C1 segment of cervical spinal cord (tissue), 14 donors: ENCODE measurements at places on chromosomes 4 and X.

- no peak for DNase-seq
Measured at GRCh38 chr4:48991357-48991756, 5.3 kb downstream of the CWH43 start.

DNA sequence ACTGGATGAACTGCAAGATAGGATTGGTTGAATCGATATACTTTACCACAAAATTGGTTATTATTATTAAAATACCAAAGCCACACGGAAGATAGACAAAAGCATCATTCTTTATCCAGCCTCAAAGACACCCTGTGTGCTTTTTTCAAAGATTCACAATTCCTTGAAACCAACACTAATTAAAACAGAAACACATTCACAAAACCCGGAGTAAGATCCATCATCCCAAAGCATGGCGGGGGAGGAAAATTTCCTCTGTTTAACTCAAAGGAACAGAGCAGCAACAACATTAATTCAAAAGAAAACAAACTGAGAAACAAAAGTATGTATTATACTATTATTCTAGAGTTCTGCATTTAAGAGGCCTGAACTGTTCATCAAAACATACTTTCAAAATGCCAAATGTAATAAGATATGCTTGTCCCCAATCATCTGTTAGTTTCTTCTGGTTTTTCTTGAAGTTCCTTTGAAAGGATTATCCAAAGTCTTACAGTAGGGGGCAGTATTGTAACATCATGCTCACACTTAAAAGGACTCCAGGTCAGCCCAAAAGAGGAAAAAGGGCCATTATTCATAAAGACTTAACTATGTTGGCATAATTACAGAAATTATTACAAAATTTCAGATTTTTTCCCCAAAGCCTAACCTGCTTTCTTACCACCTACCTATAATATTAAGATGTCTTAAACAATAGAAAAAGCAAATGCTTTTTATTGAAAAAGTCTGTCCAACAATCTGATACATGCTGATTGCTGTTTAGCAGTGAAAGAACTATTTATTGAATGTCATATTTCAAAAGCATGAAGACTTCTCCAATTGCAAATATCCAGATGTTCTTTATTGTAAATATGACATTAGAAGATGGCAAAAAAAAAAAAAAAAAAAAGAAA, 168.7 kb downstream of the SCFD2 start:
- DNase-seq, result peak; percentile 5

DNA sequence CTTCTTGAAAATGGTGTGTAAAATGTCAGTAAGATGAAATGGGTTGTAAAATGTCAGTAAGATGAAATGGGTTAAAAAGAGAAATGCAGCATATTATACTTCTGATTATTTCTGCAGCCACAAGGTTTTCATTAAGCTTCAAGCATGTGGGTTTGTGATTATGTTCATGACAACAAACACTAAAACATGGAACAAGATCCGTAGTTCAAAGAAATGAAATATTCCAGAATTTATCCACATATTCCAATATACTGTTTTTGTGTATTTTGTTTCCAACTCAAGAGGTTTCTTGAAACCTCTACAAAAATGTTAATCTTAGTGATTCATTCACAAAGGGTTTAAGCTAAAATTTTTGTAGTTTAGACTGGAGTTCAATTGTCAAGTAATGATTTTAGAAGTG, 84.0 kb downstream of the ADAMTS3 start:
- DNase-seq, result no peak

DNA sequence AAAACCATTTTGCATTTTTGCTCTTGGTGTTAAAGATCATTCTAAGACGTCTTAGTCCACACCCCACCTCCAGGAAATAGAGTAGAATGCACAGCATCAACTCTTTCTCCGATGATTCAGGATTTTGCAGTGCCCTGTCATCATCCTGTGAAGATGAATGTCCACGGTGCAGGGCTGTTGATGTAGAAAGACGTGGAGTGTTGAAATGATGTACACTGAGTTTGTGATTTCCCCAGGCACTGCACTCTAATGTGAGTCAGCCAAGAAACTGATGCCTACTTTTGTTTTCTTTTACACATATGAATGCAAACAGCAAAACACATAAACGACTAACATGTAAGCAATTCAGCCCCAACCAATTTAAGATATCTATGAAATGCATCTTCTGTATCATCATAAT, 10.5 kb downstream of the LGI2 start:
- no peak for DNase-seq

- DNase-seq, result no peak
Measured at GRCh38 chr4:184715526-184715925, 18.4 kb downstream of the CENPU start.

DNA sequence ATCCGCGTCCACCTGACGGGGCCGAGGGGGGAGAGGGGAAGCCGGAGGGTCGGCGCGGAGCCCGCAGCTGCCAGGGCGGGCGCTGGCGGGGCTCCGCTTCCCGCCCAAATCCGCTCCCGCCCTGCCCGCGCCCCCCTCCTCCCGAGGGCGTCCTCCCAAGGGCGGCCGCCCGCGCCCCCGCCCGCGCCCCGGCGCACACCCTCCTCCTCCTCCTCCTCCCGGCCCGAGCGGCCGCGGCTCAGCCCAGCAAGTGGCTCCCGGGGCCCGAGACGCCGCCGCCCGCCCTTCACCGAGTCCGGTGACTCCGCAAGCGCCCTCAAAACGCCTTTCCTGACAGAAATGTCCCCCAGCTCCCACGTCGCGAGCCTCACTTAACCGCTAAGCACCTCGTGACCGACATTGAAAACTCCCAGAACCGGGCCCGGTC, 487 bp downstream of the HMGB2 start:
- DNase-seq, result peak; percentile 80

DNA sequence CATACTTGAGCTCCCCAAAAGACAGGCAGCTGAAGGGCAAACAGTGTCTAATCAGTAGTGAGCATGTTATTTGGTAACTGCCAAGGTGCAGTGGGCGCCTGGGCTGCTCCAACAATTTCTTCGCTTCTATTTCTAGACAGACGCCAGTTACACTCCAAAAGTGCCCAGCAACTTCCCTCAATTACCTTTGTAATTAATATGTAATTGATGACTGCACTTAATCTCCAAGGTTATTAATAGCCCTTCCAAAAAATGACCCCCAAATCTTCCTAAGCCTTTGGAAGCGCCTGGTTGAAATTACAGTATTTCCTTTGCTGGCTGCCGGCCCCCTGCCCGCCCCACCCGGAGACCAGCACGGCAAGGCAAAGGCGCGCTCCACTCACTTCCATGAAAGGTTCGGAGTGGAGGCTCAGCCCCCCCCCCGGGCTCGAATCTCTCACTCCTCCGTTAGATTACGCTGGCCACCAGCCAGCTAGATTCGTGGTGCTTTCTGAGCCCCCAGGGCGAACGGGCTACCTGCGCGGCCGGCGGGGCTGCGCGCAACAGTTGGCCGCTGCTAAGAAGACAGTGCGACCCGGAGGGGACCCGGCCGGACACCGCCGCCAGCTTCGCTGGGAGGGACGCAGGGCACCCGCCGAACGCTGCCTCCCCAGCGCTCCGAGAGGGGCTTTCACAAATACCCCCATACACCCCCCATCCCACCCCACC, 1.9 kb downstream of the GPC4 start:
- no peak for DNase-seq

GRCh38 chr4:86015412-86016350, 344.2 kb downstream of the MAPK10 start:
- no peak for DNase-seq

DNA sequence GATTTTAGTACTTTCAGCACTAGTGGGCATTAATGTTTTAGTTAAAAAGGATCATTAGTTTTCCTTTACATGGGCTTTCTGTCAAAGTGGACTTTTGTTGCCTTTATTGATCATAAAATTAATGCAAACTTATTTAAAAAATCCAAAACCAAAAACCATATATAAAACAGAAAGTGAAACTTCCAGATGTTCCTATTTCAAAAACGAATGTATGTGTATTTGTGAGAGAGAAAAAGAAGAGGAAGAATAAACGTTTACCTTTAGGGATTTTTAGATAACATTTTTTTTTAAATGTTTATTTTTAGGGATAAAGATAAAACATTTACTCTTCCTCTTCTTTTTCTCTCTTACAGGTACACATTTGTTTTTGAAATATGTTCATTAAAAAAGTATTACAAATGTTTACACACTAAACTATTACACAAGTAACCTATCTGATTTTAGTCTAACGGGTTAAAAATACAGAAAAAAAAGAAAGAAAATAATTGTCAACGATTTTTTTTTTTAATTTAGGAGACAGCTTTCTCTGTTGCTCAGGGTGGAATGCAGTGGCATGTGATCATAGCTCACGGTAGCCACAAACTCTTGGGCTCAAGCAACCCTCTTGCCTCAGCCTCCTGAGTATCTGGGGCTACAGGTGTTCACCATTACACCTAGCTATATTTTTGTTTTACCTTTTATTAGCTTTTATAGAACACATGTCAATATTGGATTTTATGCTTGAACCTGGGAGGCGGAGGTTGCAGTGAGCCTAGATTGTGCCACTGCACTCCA, 16.8 kb upstream of the COX18 start:
- DNase-seq, result no peak

DNA sequence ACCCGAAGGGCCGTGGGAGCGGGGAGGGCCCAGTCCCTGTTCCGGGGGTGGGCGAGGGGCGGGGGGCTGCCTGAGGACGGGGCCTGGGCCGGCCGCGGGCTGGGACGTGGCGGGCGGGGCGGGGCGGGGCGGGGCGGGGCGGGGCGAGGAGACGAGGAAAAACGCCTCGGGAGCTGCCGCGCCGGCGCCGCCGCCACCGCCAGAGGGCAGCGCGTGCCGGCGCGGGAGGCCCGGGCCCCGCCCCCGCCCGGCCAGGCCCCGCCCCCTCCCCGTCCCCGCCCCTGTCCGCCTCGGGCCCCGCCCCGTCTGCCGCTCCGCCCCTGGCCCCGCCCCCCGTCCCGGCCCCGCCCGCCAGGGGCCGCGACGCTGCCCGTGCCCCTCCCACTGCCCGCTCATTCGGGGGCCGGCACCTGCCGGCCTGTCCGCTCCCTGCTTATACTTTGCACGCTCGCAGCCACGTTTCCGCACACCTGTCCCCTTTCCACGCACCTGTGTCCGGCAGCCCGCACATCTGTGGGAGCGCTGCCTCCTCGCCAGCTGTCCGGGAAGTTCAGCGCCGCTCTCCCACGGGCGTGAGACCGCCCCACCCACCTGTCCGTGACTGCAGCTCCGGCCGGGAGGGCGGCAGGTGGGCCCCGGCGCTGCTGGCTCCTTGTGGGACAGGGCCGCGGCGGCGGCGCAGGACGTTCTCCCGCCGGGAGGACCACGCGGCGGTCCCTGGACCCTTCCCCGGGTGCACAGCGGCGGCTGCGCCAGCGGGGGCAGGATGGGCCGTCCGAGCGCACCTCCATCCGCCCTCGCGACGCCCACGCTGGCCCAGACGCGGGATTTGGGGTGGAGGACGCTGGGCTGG, 1.7 kb upstream of the FGFRL1 start:
- DNase-seq, result peak; percentile 67

GRCh38 chr4:187491286-187491685, 504.3 kb upstream of the ZFP42 start:
- no peak for DNase-seq

GRCh38 chr4:34183926-34184325, 2060.4 kb downstream of the ARAP2 start:
- no peak for DNase-seq

GRCh38 chr4:3262208-3263052, 13.5 kb downstream of the MSANTD1 start:
- no peak for DNase-seq

GRCh38 chr4:52588771-52589591, 70.1 kb downstream of the USP46 start:
- no peak for DNase-seq

GRCh38 chr4:64903986-64904385, 494.7 kb upstream of the TECRL start:
- no peak for DNase-seq

DNA sequence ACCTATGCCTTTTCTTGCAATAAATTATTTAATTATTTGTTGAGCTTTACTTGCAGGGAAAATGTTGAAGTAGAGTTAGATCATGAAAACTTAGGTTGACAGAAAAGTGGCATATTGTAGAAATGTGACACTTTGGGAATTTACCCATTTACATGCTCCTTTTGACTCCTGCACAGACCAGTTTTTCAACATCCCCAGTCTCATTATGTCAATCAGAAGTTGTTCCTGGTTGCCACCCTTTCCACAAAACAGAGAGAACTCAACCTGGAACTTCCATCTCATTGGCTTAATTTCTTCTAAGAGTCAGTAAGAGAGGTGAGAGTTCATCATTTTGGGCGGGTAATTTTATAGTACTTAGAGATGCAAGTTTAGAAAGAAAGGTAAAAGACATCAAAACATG, 284.6 kb upstream of the ANKRD50 start:
- DNase-seq, result no peak

GRCh38 chr4:73507541-73507940, 26.0 kb downstream of the AFM start:
- DNase-seq, result no peak

- DNase-seq, result no peak
Measured at GRCh38 chr4:101068115-101068514, 279.2 kb downstream of the PPP3CA start.

GRCh38 chrX:131063613-131064012, 5.5 kb downstream of the ARHGAP36 start:
- no peak for DNase-seq

GRCh38 chrX:10049236-10049635, 82.1 kb downstream of the CLDN34 start:
- no peak for DNase-seq

- no peak for DNase-seq
Measured at GRCh38 chr4:127580300-127580699, 52.5 kb upstream of the INTU start.

DNA sequence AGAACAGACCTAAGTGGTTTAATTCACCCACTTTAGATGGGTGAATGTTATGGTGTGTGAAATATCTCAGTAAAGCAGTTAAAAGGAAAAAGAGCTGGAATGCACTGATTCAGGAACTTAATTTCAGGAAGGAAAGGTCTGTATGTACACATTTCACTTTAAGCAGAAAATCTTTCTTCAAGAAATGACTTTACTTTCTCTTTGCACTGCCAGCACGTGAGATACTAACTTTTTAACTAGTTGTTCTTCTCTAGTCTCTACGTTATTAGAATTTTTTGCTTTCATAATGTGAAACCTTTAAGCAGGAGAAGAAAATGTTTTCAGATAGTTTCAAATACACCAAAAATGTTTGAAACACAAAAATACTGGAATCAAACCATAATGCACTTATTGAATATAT, 18.8 kb downstream of the C4orf46 start:
- DNase-seq, result no peak

- no peak for DNase-seq
Measured at GRCh38 chrX:24493740-24494581, 28.9 kb downstream of the PDK3 start.

DNA sequence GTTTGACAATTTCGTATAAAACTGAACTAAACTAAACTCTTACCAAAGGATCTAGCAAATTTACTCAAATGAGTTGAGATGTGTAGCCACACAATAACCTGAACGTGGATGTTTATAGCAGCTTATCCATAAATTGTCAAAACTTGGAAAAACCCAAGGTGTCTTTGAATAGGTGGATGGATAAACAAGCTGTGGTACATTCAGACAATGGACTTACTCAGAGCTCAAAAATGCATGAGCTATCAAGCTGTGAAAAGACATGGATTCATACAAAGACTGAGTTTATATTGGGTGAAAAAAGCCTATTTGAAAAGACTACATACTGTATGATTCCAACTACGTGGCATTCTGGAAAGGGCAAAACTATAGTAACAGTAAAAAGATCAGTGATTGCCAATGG, 69.5 kb downstream of the LARP1B start:
- no peak for DNase-seq
